ENCODE measurements at places on chromosomes 12 and 14. TPM values are rescaled to one million over a fixed set of nuclear protein-coding genes. Genes with fewer than 3 reads are reported as not detected.

The ST8SIA1 gene
- 1.8 TPM for total RNA-seq

The FBXW8 gene
- 27.2 TPM for total RNA-seq

The KRT75 gene
- not detected for total RNA-seq

The PLEKHG7 gene
- total RNA-seq = not detected

The PRKD1 gene
- total RNA-seq = 8.1 TPM

The TRMT61A gene
- total RNA-seq = 1.2 TPM

The TAS2R42 gene
- not detected for total RNA-seq

The TEAD4 gene
- total RNA-seq = 22.5 TPM

The PTMS gene
- 608 TPM for total RNA-seq

The ZNF605 gene
- total RNA-seq = 28.8 TPM

- no peak for DNase-seq
Measured at GRCh38 chr12:124402248-124403066, 107.6 kb downstream of the RFLNA start.

DNA sequence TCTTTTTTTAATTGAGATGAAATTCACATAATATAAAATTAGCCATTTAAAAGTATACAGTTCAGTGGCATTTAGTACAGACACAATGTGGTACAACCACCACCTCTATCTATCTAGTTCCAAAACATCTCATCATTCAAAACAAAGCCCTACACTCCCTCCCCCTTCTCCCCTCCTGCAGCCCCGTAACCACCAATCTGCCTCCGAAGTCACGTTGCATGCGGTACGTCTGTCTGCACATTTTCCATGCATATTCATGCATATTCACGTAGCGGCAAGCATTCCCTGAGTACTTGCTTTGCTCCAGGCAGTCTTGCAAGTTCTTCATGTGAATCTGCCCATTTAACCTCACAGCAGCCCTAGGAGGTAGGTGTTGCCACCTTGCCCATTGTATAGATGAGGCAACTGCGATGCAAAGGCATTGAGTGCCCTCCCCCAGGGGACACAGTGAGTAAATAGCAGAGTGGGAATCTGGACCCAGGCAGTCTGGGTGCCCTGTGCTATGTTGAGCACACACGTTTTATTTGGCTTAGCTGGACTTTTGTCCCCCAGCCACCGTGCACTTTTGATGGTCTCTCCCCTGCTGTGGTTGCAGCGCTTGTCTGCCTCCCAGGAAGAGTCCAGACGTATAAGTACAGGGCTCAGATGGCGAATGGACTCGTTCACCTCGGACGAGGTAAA is 43.4 kb downstream of the RIN3 start:
- no peak for DNase-seq

DNA sequence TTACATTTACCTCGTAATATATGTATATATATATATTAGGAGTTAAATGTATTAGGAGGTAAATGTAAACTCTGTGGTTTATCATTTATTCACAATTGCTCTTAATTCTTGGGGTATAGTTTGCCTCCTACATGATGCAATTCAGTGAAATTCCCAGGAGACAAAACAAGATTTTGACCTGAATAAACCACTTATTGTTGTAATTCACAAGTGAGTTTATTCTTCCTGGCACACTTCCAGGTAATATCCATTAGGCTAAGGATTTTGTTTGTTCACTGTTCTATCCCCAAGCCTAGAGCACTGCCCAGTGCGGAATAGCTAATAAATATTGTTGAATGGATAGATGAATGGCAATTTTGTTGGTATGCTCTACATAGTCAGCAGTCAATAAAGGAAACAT is 3.0 kb downstream of the SMIM10L1 start:
- no peak for DNase-seq

DNA sequence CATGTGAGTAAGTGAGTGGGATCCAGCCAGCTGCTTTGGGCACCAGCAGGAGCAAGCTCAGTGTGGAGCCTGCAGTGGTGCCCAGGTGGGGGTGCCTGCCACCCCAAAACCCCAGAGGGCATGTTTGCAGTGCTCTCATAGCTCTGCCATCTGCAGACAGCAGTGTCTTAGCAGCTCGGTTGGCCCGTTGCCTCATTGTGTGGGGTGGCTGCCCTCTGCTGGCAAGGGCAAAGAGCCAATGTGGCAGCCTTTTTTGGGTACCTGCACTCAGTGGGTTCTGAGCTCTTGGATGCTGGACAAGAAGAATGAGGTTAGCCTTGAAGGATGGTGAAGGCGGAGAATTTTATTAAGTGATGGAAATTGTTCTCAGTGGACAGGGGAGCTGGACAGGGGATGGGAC is 52.3 kb downstream of the NEUROD4 start:
- DNase-seq = peak; percentile 79

DNA sequence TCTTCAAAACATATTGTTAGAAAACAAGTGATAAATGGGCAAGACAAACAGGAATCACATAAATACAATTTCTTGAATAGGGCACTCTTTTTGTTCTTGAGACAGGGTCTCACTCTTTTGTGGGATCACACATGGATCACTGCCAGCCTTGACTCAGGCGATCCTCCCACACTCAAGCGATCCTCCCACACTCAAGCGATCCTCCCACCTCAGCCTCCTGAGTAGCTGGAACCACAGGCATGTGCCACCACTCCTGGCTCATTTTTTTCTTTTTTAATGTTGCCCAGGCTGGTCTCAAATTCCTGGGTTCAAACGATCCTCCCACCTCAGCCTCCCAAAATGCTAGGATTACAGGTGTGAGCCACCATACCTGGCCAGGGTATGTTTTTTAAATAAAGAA is 57.4 kb downstream of the ATP2B1 start:
- DNase-seq = no peak

DNA sequence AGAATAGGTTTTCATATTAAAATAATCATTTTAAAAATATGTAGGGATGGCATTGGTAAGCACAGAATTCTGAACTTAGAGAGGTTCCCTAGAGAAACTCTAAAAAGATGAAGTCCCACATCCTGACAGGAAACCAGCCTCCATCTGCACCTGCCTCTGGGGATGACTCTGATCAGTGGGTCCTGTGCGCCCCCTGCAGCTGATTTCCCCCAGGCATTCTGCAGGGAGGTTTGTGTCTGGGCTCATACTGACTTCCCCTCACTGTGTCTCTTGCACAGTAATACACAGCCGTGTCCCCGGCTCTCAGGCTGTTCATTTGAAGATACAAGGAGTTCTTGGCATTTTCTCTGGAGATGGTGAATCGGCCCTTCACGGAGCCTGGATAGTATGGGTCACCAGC is 602.9 kb downstream of the TMEM121 start:
- no peak for DNase-seq

DNA sequence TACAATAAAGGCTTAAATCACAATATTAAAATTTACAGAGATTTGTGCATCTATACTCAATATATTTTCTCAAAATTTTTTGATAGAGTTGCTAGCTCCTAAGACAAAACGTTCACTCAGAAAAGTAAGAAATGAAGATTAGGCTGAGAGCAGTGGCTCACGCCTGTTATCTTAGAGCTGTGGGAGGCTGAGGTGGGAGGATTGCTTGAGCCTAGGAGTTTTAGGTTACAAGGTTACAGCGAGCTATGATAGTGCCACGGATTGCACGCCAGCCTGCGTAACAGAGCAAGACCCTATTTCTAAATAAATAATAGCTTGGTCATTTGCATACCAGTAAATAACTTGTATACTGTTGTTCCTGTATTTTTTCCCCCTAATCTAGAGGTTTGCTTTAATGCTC is 35.0 kb upstream of the CFL2 start:
- DNase-seq = no peak

- peak; percentile 20 for DNase-seq
Measured at GRCh38 chr12:42757624-42758119, 168.1 kb upstream of the PRICKLE1 start.

DNA sequence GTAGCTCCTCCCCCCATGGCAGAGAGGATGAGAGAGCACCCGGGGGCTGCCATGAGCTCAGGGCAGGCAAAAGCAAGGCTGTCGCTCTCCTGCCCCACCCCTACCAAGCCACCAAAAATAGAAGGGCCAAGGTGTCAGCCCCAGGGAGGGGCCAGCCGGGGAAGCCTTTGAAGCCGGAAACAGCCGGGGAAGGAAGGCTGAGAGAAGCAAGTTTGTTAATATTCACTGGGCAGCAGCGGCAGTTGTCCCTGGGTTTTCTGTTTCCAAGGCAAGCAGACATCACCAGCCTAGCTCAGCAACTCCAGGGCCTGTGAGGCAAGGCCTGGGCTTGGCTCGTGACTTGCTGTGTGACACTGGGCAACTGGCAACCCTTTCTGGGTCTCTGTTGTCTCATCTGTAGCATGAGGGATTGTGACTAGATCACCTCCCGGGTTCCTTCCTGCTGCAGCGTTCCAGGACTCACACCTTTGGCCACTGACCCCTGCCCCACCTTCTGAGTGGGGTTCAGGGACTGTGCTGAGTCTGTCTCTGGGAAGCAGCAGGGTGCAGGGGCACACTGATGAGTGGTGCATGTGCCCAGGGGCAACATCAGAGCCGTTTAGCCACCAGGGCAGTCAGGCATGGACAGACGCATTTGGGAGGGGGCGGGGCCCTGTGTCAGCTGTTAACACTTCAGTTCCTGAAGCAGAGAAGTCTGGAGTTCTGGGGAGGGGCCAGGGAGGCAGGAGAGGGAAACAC is 24.3 kb downstream of the SYNDIG1L start:
- DNase-seq = peak; percentile 76

GRCh38 chr14:22845103-22845394 is 8.7 kb downstream of the MMP14 start:
- DNase-seq = no peak

GRCh38 chr14:68894802-68895703 is 84.0 kb downstream of the ACTN1 start:
- DNase-seq = no peak

DNA sequence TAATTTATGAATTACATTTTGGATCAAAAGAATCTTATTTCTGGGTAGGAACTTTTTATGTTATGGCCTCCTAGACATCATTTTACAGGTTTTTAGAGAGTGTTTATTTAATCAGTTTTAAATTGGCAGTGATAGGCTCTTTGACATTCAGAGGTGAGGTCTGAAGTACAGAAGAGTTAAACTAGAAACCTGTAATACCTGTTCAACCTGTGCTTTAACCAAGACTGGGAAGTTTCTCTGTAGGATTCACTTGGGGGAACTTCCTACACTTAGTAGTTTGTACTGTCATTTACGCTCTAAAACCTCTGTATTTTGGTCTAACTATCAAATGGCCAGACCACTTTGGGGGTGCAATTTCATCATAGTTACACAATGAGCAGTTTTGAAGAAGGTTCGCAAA is 35.9 kb downstream of the PLEKHA5 start:
- DNase-seq = no peak

- DNase-seq = no peak
Measured at GRCh38 chr12:29622251-29622650, 124.8 kb upstream of the OVCH1 start.

- no peak for DNase-seq
Measured at GRCh38 chr12:49563951-49564685, 3.8 kb downstream of the MCRS1 start.
